ENCODE measurements at places on chromosomes 6 and 20.

- no peak for DNase-seq
These were observed 3.1 kb upstream of the RPS12 start for GRCh38 chr6:132811276-132811675.

- DNase-seq, result no peak
These were observed 77.0 kb upstream of the MAP3K7 start for GRCh38 chr6:90663873-90664272.

- no peak for DNase-seq
These were observed 143.3 kb downstream of the UST start for GRCh38 chr6:148890096-148890495.

DNA sequence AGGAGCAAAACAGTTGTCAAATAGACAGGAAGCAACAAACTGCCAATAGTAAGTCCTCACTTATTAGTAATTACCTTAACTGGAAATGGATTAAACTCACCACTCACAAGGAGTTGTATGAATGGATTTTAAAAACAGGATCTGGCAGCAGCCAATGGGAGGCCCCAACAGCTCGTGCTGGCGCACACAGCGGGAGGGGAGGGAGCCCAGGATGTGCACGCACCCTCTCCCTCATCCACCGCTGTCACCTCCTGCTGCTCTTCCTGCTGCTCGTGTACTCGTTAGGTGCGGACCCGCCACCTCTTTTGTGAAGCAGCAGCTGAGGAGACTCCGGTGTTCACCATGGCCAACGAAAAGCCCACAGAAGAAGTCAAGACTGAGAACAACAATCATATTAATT, at the start of gene SUMO4:
SUMO4 (plus strand) TSS at position 213 of the 400 bp plus-strand sequence; CDS start at position 343, 130 bp downstream.
- no peak for DNase-seq

- no peak for DNase-seq
These were observed 64.2 kb upstream of the KIF25 start for GRCh38 chr6:167933290-167933689.

- no peak for DNase-seq
These were observed 137.5 kb downstream of the NRN1 start for GRCh38 chr6:5869261-5869660.

DNA sequence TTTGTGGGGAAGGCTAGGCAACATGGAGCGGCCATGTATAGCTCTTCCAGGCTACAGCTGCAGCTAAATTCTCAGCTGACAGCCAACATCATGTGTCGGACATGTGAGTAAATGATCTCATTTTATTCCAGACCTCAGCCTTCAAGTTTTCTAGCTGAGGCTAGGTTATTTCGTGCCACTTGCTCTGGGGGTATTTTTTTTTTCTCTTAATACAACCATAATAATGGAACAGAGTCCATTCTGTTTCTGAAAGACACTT, 573.5 kb downstream of the CD109 start:
- no peak for DNase-seq

DNA sequence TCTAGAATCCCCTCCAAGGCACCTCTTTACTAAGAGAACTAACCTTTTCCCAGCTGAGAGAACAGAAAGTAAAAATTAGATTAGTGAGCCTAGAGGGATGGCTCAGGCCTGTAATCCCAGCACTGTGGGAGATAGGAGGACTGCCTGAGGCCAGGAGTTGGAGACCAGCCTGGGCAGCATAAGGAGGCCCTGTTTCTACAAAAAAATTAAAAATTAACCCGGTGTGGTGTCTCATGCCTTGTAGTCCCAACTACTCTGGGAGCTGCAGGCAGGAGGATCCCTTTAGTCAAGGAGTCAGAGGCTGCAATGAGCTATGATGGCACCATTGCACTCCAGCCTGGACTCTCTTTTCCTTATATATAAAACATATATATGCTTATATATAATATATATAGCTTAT, 5.5 kb upstream of the OOEP start:
- no peak for DNase-seq

DNA sequence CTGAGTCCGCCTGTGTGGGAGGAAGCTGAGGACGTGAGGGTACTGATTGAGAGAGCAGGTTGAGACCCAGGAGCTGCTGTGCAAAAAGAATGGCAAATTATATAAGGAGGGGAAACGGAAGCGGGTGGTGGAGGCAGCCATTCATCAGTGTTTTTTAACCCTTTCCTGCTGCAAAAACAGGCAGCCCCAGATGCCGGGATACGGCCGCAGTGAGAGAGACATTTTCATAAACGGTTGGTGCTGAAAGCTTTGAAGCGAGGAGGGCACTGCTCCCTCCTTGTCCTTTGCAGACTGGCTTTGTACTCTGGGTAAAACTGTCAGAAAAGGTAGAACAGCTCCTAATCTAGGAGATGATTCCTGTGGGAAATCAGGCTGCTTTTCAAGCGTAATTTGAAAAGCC, 56.4 kb downstream of the TTI1 start:
- DNase-seq, result no peak

DNA sequence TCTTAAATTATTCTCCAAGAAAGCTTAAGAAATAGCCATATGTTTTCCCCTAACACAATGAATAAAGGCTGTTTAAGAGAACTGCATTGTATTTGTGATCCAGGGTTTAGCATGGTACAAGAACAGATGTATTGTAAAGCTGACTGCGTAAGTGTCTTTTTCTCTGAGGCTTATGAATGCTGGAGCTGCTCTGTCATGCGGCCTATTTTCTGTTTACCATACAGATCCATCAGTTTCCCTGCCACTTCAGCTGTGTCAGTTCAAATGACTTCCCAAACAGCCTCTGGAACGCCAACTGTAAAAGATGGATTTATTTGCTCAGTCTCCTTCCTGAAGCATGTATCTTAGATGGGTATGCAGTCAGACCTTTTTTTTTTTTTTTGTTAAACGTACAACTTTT, 419.3 kb upstream of the HS3ST5 start:
- DNase-seq, result no peak

GRCh38 chr6:38322138-38322537, 317.6 kb downstream of the BTBD9 start:
- DNase-seq, result no peak

GRCh38 chr20:7933346-7933745, 6.9 kb downstream of the HAO1 start:
- DNase-seq, result no peak

GRCh38 chr6:127110712-127111111, 7.8 kb upstream of the RSPO3 start:
- DNase-seq, result no peak

GRCh38 chr6:168535711-168536110, 94.7 kb downstream of the SMOC2 start:
- no peak for DNase-seq

- no peak for DNase-seq
These were observed 4.7 kb downstream of the SLCO4A1 start for GRCh38 chr20:62646851-62647520.

GRCh38 chr6:25419879-25420278, 140.7 kb downstream of the CARMIL1 start:
- no peak for DNase-seq

GRCh38 chr20:62344782-62345181, 22.3 kb downstream of the LAMA5 start:
- no peak for DNase-seq

DNA sequence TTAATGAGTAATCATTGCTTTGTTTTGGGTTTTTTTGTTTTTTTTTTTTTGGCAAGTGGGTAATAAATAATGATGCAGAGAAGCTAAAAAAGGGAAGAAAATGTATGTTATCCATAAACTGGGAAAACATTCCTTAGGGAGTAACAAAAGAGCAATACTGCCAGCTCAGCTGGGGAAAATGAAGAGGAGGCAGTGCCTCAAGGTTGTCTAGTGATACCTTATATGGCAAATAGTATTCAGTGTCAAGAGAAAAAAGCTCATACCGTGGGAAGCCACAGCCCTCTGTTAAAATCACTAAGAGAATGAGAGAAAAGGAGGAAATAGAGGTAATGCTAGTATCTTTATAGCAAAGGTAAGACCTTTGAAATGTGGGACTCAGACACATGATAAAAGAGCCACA, 47.1 kb upstream of the SMLR1 start:
- DNase-seq, result no peak

- no peak for DNase-seq
These were observed 173.5 kb downstream of the SLC35F1 start for GRCh38 chr6:118080547-118080946.

- no peak for DNase-seq
These were observed 32.7 kb upstream of the FANCE start for GRCh38 chr6:35419417-35419816.

GRCh38 chr6:39088331-39088730, 26.7 kb downstream of the SAYSD1 start:
- DNase-seq, result peak; percentile 36

- no peak for DNase-seq
These were observed 197.4 kb upstream of the POU3F2 start for GRCh38 chr6:98636941-98637340.

- peak; percentile 87 for DNase-seq
These were observed 63.6 kb downstream of the HUS1B start for GRCh38 chr6:593139-593906.

- no peak for DNase-seq
These were observed 9.5 kb downstream of the CYP39A1 start for GRCh38 chr6:46642928-46643751.

DNA sequence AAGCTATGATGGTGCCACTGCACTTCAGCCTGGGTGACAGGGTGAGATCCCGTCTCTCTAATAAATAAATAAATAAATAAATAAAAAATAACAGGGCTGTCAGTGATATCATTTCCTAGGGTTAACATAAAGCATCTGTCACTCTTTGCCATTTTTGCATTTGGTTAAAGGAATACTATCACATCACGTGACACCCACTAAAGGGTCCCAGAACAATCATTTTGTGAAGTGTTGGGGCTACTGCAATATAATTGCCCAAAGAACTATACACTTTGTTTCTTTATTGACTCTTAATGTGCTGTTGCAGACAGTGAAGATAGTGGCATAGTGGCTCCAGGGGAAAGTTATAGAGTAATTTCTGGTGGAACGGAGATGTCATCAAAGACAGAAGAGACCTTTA, 176.5 kb upstream of the MMS22L start:
- DNase-seq, result no peak

DNA sequence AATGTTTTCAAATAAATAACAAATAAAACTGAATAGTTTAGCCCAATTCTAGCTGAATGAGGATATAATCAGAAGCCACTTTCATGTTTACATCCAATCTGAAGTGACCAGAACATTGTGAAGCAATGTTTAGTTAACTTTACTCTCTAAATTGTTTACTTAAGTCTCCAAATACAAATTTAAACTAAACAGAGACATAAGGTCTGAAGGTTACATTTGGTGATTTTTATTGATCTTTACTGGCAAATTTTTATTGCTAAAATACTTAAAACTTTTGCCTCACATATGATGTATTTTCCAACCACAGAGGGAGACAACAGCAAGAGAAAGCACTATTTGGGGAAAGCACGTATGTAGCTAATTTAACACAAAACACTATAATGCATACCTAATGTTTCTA, 106.8 kb upstream of the THEMIS start:
- DNase-seq, result no peak

- DNase-seq, result no peak
These were observed 274.3 kb downstream of the QKI start for GRCh38 chr6:163688739-163689362.

DNA sequence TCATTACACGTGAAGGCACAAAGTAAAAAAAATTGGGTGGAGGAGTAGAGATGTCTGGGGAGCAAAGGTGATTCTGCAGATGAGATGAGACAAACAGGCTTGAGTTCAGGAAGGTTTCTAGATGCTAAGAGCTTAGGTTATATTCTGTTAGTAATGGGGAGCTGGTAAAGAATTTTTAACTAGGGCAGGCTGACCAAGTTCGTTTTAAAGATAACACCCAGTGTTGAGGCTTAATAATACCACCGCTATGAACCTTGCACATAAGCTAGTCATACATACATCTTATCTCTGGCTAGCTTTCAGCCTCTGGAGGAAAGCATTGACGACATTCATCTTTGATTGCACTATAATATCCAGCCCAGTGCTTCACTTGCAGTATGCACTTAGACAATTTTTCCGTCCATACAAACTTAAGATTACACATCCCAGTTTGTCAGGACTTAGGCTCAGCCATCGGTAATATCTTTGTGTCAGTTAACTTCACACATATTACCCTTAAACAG, 12.1 kb downstream of the NHSL1 start:
- DNase-seq, result no peak

DNA sequence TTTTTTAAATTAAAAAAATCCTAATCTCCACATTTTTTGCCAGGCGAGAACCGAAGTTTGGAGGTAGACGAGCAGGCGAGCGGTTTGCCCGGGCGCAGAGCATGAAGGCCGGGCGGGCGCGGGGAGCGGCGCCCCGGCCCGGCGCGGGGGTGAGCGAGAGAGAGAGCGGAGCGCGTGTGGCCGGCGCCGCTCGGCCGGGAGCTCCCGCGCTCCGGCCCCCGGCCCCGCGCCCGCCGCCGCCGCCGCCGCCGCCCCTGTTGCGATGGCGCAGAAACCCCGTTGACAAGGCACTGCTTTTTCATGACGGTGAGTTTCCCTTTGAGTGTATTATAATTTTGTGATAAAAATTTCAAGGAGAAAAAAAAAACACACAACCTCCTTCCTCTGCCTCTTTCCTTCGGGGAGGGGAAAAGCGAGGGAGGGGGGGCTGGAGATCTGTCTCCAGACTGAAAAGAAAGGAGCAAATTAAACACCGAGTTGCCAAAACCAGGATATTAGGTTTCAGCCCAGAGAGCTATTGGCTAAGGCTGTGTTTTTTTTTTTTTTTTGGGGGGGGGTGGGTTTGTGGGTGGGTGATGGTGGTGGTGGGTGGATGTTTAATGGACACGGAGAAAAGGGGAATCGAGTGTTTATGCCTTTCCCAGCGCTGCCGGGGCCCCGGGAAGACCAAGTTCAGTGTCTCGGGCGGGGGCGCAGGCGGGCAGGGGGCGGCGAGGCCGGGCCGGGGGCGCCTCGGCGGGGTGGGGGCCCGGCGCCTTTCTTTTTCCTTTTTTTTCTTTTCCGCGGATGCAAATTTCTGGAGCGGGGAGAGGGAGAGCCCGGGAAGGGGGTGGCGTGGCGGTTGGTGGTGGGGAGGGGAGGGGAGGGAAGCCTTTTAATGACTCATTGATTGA, at the start of gene BICRAL:
BICRAL (plus strand) TSS at position 257 of the 893 bp plus-strand sequence. CDS start 39,971 bp downstream, outside the sequence.
- peak; percentile 64 for DNase-seq

DNA sequence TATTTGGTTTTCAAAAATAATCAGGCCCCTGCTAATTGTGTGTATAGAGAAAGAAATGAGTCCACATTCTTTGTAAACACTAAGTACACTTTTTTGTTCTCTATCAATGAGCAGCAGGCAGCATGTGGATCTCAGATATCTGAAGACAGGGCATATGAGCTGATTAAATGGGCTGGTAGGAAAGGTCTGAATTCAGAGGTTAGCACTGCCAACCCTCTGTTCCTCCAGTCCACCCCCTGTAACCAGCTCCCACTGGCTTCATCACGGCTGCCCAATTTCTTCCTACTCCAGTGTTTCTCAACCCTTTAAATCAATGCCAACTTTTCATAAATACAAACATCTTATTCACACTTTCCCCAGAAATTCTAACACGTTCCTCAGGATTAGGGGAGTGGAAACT, 128.5 kb downstream of the TPBG start:
- no peak for DNase-seq

Measured in tibial nerve (tissue), 4 donors.